ENCODE measurements at places on chromosomes 6 and 20.

DNA sequence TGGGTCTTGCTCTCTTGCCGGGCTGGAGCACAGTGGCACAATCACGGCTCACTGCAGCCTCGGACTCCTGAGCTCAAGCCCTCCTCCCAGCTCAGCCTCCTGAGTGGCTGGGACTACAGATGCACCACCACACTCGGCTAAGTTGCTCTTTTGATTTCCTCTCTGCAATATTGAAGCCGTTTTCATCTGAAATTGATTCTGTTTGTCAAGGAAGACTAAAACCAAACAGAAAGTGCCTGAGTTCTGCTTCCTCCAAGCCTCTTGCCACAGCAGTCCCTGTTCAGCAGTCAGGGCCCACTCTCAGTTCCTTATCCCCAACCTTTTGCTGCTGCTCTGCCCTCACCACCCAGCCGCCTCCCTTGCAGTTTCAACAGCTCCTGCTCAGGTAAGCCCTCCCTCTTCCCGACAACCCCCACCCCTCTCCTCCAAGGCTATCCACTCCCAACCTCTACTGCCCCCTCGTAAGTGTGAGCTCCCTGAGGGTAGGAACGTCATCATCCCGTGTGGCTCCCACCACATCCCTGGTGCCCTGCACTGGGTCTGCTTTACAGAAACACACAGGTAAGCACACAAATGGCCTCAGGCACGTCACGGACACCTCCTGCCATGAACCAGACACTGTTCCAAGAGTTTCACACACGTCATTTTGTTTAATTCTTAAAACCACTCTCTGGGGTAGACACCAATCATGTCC is 70.7 kb upstream of the TAB2 start:
- DNase-seq = no peak

DNA sequence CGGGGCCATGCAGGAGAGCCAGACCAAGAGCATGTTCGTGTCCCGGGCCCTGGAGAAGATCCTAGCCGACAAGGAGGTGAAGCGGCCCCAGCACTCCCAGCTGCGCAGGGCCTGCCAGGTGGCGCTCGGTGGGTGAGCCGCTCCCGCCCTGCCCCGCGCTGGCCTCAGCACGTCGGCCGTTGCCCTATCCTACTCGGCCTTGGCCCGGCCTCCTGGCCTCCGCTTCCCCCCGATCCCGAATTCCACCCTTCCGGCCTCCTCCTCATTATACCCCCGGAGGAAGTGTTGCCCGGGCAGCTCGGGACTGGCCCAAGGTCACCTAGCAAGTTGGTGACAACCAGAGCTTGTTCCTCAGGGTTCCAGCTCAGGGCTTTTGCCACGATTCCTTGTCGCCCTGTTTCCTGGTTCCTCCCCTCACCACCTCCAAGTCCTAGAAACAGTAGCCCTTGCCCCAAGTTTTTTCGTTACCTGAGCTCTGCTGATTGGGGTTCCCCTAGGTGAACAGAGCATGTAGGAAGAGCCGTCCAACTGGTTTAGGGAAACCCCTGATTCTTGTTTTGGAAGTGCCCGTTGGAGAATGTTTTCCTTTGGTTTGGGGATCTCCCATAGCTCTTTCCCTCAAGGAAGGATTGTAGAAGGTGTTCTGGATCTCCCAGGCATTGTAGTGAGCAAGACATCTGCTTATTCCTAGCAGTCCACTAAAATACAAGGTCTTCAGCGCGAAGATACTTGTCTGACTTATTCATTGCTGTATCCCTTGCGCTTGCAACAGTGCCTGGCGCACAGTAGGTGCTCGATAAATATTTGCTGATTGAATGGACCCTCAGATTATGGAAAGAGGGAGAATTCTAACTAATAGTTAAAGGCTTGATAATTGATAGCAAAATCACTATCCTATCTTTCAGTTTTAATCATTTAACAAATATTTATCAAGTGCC is 641 bp downstream of the ARFGEF2 start:
- peak; percentile 41 for DNase-seq

- DNase-seq = no peak
Observed at GRCh38 chr20:57525328-57526086, 567 bp upstream of the CTCFL start.

GRCh38 chr6:158311193-158311592 is 1.1 kb upstream of the TULP4 start:
- DNase-seq = no peak

GRCh38 chr6:142671791-142672190 is 273.2 kb downstream of the HIVEP2 start:
- DNase-seq = no peak

GRCh38 chr6:15615802-15616201 is 47.0 kb downstream of the DTNBP1 start:
- DNase-seq = no peak

DNA sequence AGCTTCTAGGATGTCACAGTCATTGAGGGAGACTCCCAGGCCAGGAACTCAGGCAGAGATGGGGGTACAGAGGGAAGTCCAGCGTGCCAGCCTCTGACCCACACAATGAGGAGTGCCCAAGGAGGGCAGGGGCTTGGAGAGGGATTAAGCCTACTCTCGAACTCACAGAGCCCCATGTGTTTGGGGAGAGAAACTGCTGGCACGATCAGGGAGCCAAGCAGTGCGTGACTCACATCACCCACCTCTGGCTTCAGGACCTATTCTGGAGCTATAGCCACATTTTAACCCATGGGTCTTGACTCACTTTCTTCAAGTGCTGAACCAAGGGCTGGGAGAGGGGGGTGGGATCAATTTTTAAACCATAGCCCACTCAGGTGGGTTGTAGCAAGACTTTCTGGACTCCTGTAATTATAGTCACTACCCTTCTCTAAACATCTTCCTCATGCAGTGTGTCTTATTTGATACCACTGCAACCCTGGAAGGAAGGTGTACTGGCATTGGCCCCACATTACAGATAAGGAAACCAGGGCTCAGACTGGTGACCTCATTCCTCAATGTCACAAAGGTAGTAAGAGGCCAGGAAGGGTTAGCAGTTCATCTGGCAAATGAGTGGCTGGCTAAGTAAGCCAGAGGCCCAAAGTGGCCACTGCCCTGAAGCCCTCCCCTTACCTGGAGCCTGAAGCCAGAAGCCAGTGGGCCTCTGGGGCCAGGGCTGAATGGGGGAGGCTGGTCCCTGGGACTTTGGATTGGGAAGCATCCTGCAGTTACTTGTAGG is 12.0 kb downstream of the FOXP4 start:
- DNase-seq = peak; percentile 21

DNA sequence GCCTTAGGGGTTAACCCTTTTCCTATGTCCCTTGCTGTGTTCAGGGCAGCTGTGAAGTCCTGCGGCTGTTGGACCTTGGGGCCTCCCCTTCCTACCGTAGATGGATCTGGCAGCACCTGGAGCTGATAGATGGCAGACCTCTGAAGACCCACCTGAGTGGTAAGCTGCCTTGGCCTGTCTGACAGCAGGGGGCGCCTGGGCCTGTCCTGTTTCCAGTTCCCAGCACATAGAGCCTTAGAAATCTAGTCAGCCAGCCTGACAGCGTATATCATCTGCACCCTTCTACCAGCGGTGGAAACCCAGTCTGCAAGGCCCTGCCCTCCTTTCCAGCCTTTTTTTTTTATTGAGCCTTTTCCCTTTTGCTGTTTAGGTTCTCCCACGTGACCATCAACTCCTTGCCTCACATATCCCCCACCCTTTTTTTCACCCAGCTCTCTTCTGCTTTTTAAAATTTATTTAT is 26.6 kb downstream of the CNBD2 start:
- DNase-seq = peak; percentile 76

- no peak for DNase-seq
Observed at GRCh38 chr20:45508068-45508886, 7.1 kb downstream of the SPINT3 start.

GRCh38 chr6:113742342-113742741 is 114.8 kb upstream of the MARCKS start:
- DNase-seq = no peak

DNA sequence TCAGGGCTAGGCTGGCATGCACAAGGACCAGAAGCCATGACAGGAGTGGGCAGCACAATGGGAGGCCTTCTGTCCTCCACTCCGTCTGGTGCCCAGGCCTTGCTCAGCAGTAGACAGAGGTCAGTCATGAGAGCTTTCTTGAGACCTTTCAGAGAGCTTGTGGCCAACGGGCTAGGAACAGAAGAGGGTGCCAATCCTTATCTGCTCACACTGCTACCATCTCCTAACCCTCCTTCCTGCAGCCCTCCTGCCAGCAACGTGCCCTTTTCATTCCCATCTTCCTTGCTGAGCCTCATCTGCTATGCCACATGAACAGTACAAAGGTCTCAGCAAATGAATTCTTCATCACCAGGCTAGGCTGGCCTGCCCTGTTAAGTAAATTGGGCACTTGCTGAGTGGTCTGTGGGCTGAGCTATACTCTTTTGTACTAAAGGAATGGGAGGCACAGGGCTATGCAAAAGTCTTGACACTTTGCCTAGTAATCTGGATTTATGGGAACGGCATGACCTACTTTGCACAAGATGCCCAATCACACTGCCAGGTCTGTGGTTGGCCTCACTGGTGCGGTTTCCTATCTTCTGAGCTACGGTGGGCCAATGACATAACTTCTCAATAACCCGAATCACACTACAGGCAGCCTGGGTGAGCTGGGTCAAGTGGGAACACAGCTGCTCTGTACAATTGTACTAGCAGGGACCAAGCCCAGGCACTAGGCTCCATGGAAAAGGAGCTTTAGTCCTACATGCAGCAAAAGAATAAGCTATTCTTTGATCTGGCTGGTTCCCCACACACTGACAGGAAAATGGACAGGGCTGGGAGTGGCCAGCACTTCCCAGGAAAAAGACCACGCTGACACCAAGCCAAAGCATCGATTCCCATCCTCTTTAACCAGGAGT is 47.8 kb downstream of the ELOVL5 start:
- DNase-seq = peak; percentile 92

DNA sequence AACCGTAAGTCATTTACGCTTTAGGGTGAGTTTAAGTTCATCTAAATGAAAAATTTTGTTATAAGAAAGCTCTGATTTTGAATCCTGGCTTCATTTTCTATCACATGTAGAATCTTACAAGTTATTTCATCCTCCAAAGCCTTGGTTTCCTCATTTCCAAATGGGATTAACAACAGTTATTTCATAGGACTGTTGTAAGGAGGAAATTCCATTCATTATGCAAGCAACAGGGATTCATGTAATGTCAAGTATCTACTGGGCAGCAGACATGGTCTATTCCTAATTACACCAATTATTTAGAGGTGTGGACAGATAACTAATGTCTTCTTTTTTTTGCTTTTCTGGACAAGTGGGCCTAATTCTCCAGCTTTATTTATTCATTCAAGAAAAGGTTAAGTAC is 154.0 kb downstream of the PDSS2 start:
- DNase-seq = peak; percentile 77

GRCh38 chr6:108171291-108171917 is 5.6 kb downstream of the NR2E1 start:
- no peak for DNase-seq

DNA sequence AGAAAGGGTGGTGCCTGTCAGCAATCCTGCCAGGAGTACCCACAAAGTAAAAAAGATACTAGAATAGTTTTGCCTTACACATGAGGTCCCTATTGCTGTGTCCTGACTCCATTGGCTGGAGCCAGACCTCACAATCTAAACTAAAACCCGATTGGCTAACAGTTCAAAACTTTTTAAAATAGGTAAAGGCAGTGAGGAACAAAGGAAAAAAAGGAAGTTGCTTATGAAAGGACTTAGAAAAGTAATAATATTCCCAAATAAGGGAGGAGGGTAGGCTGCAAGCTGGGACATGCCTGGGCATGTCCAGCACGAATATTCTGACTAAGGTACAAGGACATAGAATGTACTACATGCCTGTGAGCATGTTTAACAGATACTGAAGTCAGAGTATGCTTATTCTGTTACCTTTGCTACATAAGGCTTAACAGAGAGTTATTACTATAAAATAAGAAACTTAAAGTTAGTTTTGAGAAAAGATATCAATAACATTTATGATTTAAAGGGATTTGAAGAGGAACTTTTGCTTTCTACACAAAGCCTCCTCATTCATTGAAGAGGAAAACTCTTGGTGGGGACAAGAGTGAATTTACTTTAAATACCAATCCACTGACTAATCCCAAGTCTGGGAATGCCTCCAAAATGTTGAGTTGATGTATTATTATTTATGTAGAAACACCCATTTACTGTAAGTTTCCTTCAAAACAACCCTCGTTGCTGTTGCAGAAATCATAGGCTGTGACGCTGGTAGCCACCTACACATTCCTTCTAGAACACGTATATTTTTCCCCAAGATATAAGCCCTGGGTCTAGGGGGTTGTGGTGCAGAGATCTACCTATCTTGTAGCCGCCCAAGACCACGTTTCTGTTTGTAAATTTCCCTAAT is 8.2 kb upstream of the MTHFD1L start:
- DNase-seq = peak; percentile 100

- no peak for DNase-seq
Observed at GRCh38 chr6:30542404-30542725, 13.9 kb downstream of the GNL1 start.

GRCh38 chr6:25332655-25333071 is 53.5 kb downstream of the CARMIL1 start:
- no peak for DNase-seq

DNA sequence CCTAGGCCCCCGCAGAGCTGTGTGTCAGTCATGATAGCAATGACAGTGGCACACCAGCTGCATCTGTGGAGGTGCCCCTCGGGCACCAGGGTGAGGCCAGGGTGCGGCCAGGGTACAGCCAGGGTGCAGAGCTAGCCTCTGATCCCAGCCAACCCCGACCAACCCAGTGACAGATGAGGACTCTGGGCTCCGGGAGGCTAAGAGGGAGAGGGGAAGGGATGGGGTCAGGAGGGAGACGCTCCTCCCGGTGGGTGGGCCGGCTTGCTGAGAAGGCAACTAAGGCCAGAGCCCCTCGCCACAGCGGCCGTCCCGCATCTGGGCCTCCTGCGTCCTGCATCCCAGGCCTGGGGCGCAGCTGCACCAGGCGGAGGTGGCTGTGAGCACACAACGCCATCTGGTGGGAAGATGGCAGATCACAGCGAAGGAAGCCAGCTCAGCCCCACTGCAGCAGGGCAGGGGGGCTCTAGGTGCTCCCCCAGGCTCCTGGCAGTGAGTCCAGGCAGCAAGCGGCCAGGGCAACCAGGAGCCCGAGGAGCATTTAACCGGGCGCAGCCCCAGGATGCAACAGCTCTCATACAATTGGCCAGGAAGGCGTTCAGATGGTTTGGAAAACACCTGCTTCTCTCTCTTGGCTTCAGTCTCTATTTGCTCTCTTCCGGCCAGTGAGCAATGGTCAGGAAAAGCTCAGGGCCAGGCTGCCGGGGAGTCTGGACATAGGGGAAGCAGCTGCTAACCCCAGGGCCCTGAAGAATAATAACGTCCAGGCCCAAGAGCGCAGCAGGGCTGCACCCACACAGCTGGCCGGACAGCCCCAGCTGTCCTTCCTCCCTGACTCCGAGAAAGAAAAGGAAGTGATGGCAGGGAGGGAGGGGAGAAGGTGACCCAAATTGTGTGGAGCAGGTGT is 169.4 kb downstream of the TAF4 start:
- peak; percentile 15 for DNase-seq

GRCh38 chr6:119347466-119348095 is 2.0 kb downstream of the MAN1A1 start:
- DNase-seq = peak; percentile 34

All from amniotic epithelial cell (primary cell).